Cortex of kidney (tissue), 1 donor: ENCODE measurements at places on chromosomes 6 and 20.

DNA sequence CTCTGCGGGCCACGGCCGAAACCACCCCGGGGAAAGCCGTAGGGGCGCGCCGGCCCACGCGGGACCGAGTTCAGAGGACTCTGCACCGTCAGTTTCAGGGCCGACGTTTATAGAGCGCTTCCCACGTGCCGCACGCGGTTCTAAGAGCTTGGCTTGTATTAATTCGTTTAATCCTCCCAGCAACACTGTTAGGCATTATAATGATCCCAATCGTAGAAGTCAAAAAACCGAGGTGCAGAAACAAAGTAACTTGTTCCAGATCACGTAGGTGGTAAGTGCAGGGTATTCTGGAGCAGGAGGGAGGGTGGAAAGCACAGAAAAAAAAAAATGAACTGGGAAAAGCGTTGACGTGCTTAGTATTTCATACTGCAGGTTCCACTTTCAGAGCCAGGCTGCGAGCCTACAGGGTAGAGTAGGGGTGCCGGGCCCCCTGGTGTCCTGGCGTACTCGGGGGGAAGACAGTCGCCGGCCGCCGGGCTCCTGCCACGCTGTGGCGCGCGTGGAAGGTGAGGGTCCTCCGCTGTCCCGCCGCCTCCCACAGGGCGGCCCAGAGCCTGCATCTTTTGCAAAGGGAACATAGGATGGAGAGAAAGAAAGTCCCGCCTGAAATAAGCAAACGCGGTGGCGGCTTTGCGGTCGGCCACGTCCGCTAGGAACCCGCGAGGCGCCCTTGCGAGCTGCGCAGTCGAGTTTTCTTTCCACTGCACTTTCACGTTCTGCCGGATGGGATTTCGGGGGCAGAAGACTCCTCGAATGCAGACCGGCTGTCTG, 10.2 kb upstream of the FOXF2 start:
- no peak for DNase-seq

DNA sequence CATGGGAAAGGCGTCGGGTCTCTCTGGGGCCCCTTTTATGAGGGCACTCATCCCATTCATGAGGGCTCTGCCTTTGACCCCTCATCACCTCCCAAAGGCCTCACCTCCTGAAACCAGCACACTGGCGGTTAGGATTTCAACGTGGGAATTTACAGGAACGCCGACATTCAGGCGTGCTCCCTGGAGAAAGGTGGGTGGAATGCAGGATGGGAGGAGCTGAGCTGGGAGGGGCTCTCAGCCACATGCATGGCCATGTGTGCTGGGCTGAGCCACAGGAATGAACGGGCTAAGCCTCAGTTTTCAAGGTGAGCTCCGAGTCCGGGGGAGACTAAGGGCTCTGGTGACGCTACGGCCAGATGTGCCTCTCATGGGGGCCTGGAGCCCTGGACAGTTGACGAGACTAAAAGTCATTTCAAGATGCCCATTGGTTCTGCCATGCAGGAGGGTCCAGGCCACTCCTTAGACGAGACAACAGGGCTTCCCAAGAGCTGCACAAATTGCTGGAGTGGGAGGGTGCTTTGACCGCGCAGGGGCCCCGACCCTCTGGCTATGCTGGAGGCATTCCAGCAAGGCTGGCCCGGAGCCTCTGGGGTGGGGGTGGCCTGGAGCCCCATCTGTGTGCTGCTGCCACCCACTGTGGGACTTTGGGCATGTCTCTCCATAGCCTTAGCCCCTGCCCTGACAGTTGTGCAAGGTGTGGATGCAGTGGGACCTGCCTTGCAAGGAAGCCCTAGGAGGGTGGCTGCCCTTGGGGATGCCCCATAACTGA, 3.8 kb upstream of the ARFGAP1 start:
- DNase-seq, result no peak

DNA sequence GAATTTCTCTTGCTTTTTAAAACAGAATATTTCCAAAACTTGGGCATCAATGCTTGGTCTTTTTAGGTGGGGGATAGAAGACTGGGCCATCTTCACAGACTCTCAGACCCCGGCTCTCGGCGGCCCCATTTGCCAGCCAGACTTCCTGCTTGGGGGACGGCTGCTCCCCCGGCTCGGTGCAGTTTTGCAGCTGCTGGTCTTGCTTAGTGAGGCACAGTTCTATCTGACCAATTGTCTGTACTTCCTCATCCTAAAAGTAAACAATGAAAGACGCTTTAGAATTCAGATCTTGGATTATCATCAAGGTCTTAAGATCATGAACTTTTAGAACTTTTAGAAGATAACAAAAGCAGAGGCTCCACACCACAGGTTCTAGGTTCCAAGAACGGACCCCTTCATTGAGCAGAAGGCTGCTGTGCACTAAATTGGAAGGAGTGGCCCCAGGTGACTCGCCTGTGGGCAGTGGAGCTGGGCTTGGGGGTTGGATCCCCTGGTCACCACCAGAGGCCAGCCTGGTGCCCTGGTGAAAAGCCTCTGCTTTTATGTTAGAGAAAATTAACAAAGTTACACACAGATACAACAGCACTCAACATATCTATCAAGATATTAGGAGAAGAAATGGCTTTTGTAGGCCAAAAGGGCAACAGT, 26.7 kb downstream of the RNASET2 start:
- no peak for DNase-seq

DNA sequence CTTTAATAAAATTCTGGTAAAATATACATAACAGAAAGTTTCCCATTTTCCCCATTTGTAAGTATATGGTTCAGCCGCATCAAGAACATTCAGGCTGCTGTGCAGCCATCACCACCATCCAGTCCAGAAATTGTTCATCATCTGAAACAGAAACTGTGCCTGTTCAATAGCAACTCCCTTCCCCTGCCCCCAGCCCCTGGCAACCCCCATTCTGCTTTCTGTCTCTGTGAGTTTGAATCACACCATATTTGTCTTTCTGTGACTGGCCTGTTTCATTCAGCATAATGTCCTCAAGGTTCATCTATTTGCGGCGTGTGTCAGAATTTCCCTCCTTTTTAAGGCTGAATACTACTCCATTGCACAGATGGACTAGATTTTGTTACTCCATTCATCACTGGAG, 19.1 kb downstream of the VSTM2L start:
- no peak for DNase-seq

GRCh38 chr6:29746846-29747687, 23.8 kb downstream of the HLA-F start:
- no peak for DNase-seq

GRCh38 chr6:122405417-122405816, 6.0 kb downstream of the HSF2 start:
- no peak for DNase-seq

GRCh38 chr6:150291968-150292710, 76.7 kb upstream of the IYD start:
- no peak for DNase-seq

DNA sequence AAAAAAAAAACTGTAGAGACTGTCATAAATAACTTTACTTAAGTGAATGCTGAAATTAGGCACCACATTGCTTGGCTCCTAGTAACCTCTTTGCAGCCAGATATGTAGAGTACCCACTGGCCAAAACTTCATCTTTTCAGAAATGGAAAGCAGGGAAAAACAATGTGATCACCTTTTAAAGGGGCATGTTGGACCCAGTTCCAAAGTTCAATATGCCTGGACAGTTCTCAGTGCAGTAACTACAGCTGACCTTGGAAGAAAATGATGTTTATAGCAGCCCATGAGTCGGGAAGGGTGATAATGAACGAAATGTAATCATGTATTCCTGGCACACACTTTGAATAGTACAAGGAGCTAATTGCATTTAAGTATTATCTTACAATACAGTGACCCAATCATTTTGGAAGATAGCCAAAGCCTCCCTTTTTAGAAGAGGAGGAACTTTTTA, 93.6 kb upstream of the TAB2 start:
- no peak for DNase-seq

- DNase-seq, result no peak
Measured at GRCh38 chr6:5865506-5866031, 141.2 kb downstream of the NRN1 start.

DNA sequence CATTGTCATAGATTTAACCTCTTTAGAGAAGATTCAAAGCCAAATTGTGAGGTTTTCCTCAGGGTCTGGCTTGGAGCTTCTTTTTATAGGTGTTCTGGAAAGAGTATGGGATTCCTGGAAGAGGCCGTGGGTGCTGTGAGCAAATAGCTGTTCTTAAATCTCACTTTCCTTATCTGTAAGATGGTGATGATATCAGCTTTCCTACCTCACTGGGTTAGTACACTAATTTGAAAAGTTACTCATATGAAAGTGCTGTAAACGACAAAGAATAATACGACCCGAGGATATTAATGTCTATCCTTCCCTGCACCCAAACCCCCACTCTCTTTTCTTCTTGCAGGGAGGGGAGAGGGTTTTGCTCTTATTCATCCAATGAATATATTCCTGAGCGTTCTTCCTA, 116.9 kb upstream of the ENPP5 start:
- DNase-seq, result no peak

DNA sequence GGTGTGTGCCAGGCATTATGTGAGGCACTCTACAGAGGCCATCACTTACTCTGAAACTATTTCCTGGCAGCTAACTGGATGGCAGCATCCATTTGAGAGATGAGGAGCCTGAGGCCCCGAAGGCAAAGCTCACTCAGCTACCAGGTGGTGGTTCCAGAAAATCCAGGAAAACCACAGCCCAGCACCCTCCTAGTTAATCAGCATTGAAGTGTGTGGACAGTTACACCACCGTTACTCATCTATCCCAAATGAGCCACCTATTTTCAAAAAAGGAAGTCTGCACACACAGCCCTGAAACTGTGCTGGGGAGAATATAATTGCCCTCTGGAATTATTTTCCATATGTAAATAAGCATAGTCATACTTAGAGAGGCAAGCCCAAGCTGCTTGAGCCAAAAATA, 67.4 kb downstream of the CNBD2 start:
- DNase-seq, result no peak

DNA sequence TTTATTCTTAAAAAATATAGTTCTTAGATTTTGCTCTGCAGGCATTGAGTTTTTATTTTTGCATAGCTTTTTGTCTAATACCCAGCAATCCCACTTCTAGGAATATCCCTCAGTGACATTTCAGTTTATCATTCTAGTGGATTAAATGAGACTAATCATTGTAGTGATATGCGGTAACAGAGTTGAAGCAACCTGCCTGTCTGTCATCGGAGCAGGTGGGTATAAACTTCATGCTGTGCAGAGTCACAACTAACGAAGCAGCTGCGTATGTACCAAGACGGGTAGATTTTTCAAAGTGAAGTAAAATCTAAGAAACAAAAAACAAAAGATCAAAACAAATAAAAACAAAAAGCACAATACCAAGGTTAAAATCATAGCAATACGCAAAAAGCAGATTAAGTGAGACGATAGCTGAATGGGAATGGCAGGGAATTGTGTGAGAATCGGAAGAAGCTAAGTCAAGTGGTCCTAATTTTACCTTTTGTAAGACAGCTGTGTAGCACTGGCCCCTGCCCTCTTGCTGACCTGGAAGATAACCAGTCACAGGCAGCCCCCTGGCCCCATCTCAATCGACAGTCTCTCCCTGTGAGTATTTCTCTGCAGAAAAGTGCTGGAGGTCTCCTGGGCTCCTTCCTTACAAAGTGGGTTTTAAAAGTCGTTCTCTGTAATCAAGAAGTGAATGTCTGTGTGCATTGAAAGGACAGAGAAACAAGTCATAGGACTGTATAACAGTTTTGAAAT, 169.2 kb downstream of the OR2B2 start:
- no peak for DNase-seq

DNA sequence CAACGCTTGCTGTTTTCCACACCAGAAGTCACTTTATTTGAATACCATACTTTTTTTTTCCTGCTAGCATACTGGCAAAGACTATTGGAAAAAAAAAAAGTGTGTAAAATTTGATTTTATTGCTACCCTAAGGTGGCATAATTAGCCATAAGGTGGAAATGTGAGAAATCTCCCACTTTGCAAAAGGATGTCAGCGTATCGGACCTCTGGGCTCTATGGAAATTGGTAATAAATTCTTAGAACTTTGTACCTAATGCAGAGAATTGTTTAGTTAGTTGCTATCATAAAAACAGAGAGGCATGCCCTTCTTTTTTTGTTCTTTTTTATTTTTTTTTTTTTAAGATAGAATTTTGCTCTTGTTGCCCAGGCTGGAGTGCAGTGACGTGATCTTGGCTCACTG, 63.7 kb upstream of the GMDS start:
- no peak for DNase-seq

DNA sequence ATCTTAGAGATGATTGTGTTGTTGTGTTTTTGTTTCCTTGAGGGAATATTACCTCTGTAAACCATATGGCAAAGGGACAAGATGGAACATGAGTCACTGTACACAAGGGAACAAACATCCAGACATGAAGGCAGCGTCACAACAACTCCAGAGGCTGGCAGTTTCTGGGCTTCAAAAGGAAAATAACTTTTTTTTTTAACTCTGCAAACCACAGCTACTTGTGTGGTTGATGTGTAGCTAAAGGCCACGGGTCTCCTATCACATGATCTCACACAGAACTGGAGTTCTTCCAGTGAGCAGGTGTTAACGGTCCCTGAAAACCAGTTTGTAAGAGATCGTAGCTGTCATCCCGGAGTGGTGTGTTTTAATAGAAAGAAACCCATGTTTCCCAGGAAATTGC, 33.2 kb upstream of the HBS1L start:
- DNase-seq, result no peak

DNA sequence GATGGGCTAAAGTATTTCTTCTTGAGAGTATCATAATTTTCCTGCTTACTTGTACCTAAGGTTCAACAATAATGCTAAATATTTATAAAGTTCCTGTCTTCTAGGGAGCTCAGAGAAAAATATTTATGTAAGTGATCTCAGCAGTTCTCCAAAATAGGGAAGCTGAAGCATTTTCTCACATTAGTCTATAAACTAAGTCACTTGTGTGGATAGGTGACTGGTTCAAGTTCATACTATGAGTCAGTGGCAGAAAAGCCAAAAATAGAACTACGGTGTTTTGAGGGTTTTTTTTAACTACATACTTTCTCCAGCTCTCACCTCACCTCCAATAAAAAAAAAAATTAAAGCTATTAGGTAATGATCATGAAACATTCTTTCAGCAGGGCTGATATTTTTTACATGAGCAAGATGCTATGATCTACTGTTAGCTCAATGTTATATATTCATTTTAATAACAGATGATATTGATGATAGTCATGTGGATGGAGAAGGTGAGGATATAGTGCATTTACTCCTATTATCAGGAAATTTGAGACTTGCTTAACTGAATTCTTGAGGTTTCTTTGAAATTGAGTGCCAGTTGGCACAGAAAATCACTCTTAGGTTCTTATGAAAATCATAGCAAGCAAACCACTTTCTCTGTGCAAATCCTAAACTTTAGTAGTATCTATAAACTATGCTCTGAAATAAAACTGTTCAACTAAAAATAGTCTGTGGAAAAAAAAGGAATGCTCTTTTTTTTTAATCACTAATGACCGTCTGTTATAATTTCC, 4.1 kb upstream of the MOXD1 start:
- no peak for DNase-seq

DNA sequence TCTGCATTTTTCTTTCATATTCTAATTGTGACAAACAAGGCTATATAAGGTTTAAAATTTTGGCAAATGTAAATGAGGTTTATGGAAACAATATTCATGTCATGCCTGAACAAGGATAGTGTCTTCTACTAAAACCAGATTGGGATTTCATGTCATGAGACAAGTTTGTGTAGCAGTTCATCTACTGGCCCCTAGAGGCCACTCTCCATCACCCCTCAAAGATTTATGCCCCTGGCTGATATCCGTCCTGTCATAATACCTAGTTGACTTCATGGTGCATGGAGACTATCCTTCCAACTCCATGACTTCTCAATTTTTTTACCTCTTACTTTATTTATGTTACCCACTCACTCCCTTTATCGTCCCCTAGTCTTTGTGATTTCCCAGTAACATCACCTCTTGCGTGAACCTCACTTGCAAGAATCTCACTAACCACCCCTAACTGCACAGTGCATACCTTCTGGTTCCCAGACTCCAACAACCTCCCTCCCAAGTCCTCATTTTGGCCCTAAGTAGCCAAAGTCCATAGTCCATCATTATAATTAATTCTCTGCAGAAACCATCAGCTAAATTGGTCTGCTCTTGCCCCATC, 179.8 kb downstream of the TASP1 start:
- no peak for DNase-seq
